ENCODE measurements at places on chromosomes 11 and 22. TPM values are rescaled to one million over a fixed set of nuclear protein-coding genes. Genes with fewer than 3 reads are reported as not detected.

DNA sequence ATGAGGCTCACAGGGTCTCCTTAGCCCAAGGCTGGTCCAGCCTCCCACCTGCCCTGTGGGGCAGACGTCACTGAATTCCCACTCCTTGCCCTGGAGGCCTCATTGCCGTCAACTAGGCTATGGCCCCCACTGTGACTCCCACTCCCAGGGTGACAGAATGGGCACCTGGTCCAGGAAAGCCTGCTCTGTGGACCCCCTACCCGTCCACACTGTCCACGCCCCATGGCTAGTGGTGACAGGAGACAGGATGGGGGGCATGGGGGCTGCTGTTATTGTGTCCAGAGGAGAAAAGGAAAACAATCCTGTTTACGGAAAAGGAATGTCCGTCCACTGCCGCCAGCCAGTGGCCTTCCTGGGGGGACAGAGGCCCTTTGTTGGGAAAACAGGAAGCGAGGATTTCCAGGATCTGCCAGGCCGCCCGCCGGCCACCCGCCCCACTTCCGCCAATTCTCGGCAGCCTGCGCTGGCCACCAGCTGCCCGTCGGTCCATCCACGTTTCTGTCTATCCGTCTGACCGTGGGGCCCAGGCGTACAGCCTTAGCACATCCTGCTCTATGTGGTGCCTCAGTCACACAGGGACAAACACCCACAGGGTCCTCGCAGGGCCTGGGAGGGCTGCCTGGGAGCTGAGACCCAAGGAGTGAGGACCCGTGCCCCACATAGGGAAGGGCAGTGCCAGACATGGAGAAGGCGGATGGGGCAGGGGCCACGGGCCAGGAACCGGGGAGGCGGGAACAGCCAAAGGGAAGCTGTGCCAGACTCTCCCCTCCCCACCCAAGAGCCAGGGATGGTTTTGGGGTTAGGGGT is 19.5 kb downstream of the CRELD2 start:
- peak overlapping the region; percentile 82 for H3K27ac ChIP-seq
- no peak overlapping the region for H3K4me3 ChIP-seq
- H3K27me3 ChIP-seq, result no peaks in the 10 kb centered on the region
- no peaks in the 10 kb centered on the region for H3K36me3 ChIP-seq
- DNase-seq, result no peak

Gene LRRC51
- 4.5 TPM for total RNA-seq

- H3K27ac ChIP-seq, result peak overlapping the region; percentile 80
- H3K4me3 ChIP-seq, result no peak overlapping the region
Measured at GRCh38 chr11:75482931-75483469, 42.7 kb downstream of the GDPD5 start.

Gene SLC6A5
- total RNA-seq, result not detected

GRCh38 chr11:83021780-83022125 is 49.9 kb downstream of the RAB30 start:
- no peak overlapping the region for H3K27ac ChIP-seq
- no peak overlapping the region for H3K4me3 ChIP-seq
- H3K36me3 ChIP-seq, result no peaks in the 10 kb centered on the region
- H3K4me1 ChIP-seq, result peaks cover 24% of the 10 kb centered on the region
- DNase-seq, result no peak

DNA sequence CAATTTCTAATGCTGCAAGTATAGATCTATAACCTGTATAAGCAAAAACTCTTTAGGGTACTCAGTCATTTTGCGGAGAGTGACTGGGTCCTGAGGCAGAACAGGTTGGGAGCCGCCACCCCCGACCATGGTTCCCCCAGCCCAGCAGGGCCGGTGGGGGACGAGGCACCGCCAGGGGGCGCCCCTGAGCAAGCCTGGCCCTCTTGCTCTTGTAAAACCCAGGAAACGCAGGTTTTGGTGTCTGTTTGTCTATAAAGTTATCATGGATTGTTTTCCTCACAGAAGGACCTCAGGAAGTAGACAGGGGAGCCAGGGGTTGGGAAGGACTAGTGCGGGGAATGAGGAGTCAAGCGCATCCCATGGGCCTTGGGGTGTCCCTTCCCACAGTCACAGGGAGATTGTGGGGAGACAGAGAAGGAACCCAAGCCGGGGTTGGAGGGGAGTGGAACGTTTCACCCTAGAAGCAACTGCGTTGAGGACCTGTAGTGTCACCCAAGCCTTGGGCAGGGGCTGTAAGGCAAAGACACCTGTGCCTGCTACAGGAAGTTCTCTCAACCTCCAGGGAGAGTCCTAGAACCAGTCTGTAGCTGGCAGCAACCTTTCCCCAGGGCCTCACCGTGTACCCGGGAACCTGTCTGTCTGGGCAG is 26.4 kb downstream of the KCTD17 start:
- peak overlapping the region; percentile 73 for H3K4me3 ChIP-seq
- H3K27me3 ChIP-seq, result peaks cover 4% of the 10 kb centered on the region
- DNase-seq, result peak; percentile 80
- no peaks in the 10 kb centered on the region for H3K36me3 ChIP-seq

Gene MPZL2
- 0.50 TPM for total RNA-seq

- H3K4me1 ChIP-seq, result peaks cover 2% of the 10 kb centered on the region
- no peak for DNase-seq
- H3K27ac ChIP-seq, result no peak overlapping the region
- H3K36me3 ChIP-seq, result peaks cover 14% of the 10 kb centered on the region
- no peaks in the 10 kb centered on the region for H3K27me3 ChIP-seq
Measured at GRCh38 chr11:7645206-7645605, 28.1 kb downstream of the CYB5R2 start.

Gene OR2D2
- not detected for total RNA-seq

DNA sequence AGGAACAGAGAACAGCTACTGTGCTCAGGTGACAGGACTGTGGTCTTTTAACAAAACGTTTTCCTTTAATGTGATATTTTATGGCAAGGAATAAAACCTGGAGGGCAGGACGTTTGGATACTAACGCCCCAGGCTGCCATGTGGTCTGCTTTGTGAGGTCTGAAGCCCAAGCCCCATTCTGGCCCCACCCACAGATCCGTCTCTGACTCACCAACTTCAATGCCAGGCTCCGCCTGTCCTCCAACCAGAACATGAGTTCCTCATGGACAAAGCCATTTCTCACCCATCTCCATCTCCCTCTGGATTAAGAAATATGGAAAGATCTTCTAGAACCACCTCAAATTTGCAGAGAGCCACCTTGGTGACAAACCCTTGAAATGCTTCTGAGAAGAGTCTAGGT is 148.8 kb downstream of the CRYBB2 start:
- H3K36me3 ChIP-seq, result no peaks in the 10 kb centered on the region
- H3K27me3 ChIP-seq, result no peaks in the 10 kb centered on the region
- H3K4me3 ChIP-seq, result no peak overlapping the region
- no peak for DNase-seq
- H3K4me1 ChIP-seq, result peaks cover 14% of the 10 kb centered on the region

Gene SERGEF
- total RNA-seq, result 39.8 TPM

GRCh38 chr11:69979632-69980031 is 98.5 kb upstream of the ANO1 start:
- H3K4me3 ChIP-seq, result no peak overlapping the region
- H3K27ac ChIP-seq, result no peak overlapping the region
- DNase-seq, result no peak
- no peaks in the 10 kb centered on the region for H3K36me3 ChIP-seq
- no peaks in the 10 kb centered on the region for H3K4me1 ChIP-seq

- H3K36me3 ChIP-seq, result peaks cover 7% of the 10 kb centered on the region
- H3K4me3 ChIP-seq, result no peak overlapping the region
- no peaks in the 10 kb centered on the region for H3K4me1 ChIP-seq
- no peak for DNase-seq
Measured at GRCh38 chr22:23414727-23415489, 165.2 kb downstream of the IGLL1 start.

DNA sequence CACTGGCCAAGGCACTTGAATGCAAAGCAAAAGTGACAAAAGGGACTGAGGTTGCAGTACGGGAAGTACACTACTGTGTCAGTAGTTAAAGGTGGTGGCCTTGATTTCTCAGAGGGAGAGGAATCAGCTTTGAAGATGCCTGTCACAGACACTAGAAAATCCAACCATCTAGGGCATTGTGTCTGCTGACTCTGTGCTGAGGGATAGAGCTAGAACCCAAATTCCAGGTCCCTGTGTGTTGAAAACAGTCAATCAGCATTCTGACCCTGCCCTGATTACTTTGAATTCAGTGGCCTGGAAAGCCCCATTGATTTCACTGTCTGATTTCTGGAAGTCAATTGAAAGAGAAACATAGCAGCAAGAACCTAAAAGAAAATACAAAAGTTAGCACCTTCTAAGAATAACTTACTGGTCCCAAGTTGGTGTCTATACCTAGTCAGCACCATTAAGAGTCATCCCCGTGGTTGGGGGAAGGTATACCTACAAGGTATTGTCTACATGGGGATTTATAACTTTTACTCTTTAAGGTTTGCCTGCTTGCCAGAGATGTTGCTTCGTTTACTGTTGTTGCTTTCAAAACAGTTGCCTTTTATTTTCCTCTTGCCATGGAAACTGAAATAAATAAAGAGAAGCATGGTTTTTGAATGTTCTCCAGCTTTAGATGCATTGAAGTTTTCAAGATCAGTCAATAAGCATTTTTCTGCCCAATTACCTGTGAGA is 97.3 kb downstream of the PDHX start:
- peak overlapping the region; percentile 95 for H3K27ac ChIP-seq
- peak; percentile 17 for DNase-seq
- H3K4me3 ChIP-seq, result peak overlapping the region; percentile 78
- H3K27me3 ChIP-seq, result no peaks in the 10 kb centered on the region

- H3K36me3 ChIP-seq, result no peaks in the 10 kb centered on the region
- peak overlapping the region; percentile 32 for H3K27ac ChIP-seq
- H3K4me3 ChIP-seq, result no peak overlapping the region
- H3K4me1 ChIP-seq, result peaks cover 21% of the 10 kb centered on the region
Measured at GRCh38 chr22:43168471-43169309, 17.3 kb downstream of the TSPO start.

GRCh38 chr22:44154436-44154942 is 26.2 kb upstream of the PARVG start:
- H3K27me3 ChIP-seq, result no peaks in the 10 kb centered on the region
- H3K36me3 ChIP-seq, result peaks cover 2% of the 10 kb centered on the region
- no peak for DNase-seq
- H3K4me1 ChIP-seq, result peaks cover 5% of the 10 kb centered on the region
- no peak overlapping the region for H3K4me3 ChIP-seq

Gene TRIM34
- total RNA-seq, result 3.8 TPM

Gene NXPE4
- not detected for total RNA-seq

DNA sequence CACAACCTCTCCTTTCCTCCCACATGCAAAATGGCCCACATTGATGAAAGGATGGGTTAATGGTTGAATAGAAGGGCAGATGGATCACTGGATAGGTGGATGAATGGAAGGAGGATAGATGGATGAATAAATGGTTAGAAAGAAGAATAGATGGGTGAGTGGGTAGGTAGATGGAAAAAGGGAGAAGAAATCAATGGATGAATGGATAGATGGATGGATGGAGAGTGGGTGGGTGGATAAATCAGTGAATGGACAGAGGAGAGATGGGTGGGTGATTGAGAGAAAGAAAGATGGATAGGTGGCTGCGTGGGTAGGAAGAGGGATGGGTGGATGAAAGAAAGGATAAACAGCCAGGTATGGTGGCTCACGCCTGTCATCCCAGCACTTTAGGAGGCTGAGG is 1.2 kb downstream of the SEC14L3 start:
- H3K4me3 ChIP-seq, result peak overlapping the region; percentile 1
- peaks cover 4% of the 10 kb centered on the region for H3K36me3 ChIP-seq
- peaks cover 7% of the 10 kb centered on the region for H3K27me3 ChIP-seq
- peak overlapping the region; percentile 34 for H3K27ac ChIP-seq
- DNase-seq, result no peak

Gene ZNF70
- total RNA-seq, result 1.9 TPM

GRCh38 chr11:44726283-44727113 is at the start of gene TSPAN18:
TSS of gene TSPAN18 (plus strand) at chr11:44726962. CDS start at chr11:44906417, 179,455 bp downstream.
- peaks cover 2% of the 10 kb centered on the region for H3K36me3 ChIP-seq
- H3K27me3 ChIP-seq, result no peaks in the 10 kb centered on the region
- peaks cover 42% of the 10 kb centered on the region for H3K4me1 ChIP-seq
- H3K4me3 ChIP-seq, result peak within 1 kb of the TSS; percentile 95
- DNase-seq, result peak; percentile 44
- H3K27ac ChIP-seq, result peak within 1 kb of the TSS; percentile 96

- H3K36me3 ChIP-seq, result no peaks in the 10 kb centered on the region
- no peak overlapping the region for H3K4me3 ChIP-seq
- no peaks in the 10 kb centered on the region for H3K27me3 ChIP-seq
Measured at GRCh38 chr11:101508370-101508769, 75.4 kb downstream of the TRPC6 start.

- peaks cover 70% of the 10 kb centered on the region for H3K27me3 ChIP-seq
- H3K27ac ChIP-seq, result no peak overlapping the region
Measured at GRCh38 chr11:36258730-36259360, 30.4 kb downstream of the COMMD9 start.

- H3K27ac ChIP-seq, result no peak overlapping the region
- peaks cover 5% of the 10 kb centered on the region for H3K27me3 ChIP-seq
- no peak for DNase-seq
- H3K4me1 ChIP-seq, result peaks cover 9% of the 10 kb centered on the region
- no peak overlapping the region for H3K4me3 ChIP-seq
Measured at GRCh38 chr11:68146704-68147474, 25.7 kb upstream of the CHKA start.

Gene SYCE3
- total RNA-seq, result not detected

All from T-helper 17 cell (primary cell).